ENCODE measurements at places on chromosomes 1 and 21.

DNA sequence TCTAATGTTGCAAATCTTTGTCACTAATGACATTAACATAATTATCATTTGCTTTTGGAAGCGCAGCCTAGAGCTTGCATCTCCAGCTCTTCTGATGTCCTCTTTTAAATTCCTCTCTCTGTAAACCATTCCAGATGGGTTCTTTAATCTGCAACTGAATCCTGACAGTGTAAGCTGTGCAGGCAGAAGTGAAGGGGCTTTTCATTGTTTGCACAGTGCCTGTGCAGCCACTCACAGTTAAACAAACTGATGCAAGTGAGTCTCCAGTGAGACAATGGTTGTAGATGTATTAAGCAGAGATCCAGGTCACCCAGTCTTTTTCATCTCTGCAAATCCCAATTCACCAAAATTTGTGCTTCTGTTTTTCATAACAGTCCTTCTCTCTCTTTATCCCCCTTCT lies 22.5 kb upstream of the FCRL5 start:
- no peak for DNase-seq

DNA sequence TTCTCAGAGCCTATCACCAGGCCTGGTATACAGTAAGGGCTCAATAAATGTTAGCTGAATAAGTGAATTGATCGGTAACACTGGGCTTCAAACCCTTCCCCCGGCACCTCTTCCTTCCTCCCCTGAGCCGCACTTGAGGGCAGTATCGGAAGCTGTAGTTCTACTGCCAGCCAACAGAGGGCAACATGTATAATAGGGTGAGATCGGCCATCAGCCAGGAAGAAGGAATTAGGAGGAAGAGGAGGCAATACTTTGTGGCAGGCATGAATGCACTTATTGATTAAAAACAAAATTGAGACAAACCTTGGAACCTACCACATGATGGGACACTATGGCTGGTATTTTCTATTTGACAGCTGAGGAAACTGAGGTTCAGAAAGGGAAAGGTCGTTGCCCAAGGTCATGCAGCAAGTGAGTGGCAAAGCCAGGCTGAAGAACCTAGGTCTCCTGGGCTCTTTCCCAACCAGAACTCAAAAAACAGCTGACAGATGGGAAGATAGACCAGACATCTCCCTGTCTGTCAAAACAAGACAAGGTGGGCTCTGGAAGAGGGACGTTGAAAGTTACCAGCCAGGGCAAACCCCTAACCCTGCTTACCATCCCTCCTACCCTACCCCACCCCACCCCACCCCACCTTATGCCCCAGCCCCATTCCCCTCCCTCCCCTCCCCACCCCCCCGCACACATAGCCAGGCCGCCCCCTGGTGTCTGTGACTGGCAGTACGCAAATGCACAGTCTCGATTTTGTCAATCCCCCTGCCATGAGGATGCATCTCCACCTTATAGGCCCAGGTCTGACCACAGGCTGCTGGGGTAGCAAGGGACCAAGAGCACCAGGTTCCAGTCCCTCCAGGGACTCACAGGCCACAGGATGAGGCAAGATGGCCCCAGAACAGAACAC lies 107.3 kb upstream of the RUNX3 start:
- peak; percentile 24 for DNase-seq

- no peak for DNase-seq
Observed at GRCh38 chr1:38243106-38243505, 196.5 kb upstream of the POU3F1 start.

- no peak for DNase-seq
Observed at GRCh38 chr1:118945489-118945888, 42.7 kb downstream of the TBX15 start.

GRCh38 chr1:4711416-4712275 lies 57.2 kb downstream of the AJAP1 start:
- no peak for DNase-seq
